ENCODE measurements at places on chromosomes 12 and 14. TPM values are rescaled to one million over a fixed set of nuclear protein-coding genes. Genes with fewer than 3 reads are reported as not detected.

IFNG-AS1 gene
- total RNA-seq = 1.7 TPM

PLEKHG7 gene
- 0.42 TPM for total RNA-seq

SERPINA6 gene
- total RNA-seq = not detected

ING4 gene
- 31.3 TPM for total RNA-seq

CDH24 gene
- 0.63 TPM for total RNA-seq
